Stimulated activated memory B cell treated with anti-CD40 and anti-IgM and Interleukin-4, amounts not matched to agents 10 μg/mL and 1 μg/mL and 100 μg/mL, for 72 hours (primary cell): ENCODE measurements at places on chromosomes 16 and 17.
A peak's percentile ranks its signal among the peaks of the same experiment; 100 is the strongest.

DNA sequence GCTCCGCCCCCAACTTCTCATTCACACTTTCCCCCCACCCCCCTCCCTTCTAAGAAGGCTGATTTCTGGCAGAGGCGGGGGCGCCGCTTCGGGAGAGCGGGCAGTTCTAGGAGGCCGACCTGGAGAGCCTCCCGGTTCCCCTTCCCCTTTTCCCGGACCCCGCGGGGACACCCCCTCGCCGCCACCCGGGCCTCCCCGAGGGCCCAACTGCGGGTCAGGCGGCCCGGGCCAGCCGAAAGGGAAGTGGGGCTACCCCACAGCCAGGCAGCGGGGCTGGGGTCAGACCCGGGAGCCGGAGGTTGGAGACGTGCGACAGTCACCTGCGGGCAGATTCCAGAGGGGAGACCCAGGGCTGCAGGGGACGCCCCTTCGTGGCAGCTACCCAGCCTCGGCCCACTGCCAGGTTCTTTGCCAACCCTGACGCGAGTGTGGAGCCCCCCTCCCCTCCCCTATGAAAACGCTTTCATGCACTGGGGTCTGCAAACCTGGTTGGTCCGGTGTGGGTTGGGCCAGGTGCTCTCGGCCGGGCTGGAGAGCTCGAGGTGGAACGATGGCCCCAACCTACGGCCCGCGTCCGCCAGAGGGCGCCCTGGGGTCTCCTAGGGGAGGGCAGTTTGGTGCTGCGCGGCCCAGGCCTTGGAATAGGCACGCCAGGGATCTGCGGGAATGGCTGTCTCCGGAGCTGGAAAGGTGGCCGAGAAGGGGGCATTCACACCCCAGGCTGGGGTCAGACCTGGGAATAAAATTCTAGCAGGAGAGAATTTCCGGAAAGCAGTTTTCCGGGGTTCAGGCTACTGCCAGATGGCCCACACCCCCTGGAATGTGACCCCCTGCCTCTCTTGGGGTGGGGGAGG lies 721 bp upstream of the SOCS3 start:
- ATAC-seq = peak; percentile 66

GRCh38 chr17:44501866-44502375 lies 1.3 kb downstream of the GPATCH8 start:
- no peak for ATAC-seq

DNA sequence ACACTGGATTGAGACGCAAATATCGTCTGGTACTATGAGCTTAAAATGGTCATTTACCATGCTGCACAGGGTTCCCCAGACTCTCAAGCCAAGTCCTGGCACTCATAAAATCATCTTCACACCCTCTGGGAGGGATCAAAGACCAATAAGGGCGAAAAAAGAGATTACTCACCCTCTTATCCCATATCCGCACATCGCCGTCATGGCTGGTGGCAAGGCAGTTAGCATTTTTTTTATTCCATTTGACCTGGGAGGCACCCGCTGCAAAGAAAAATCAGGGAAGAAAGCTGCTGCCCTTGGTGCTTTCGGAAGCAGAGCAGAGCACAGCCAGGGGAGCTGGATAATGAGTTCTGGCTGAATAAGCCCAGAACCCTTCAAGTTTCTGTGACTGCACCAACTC lies 42.4 kb downstream of the WDR59 start:
- no peak for ATAC-seq

GRCh38 chr17:65444049-65444448 lies 117.4 kb downstream of the AXIN2 start:
- ATAC-seq = no peak

DNA sequence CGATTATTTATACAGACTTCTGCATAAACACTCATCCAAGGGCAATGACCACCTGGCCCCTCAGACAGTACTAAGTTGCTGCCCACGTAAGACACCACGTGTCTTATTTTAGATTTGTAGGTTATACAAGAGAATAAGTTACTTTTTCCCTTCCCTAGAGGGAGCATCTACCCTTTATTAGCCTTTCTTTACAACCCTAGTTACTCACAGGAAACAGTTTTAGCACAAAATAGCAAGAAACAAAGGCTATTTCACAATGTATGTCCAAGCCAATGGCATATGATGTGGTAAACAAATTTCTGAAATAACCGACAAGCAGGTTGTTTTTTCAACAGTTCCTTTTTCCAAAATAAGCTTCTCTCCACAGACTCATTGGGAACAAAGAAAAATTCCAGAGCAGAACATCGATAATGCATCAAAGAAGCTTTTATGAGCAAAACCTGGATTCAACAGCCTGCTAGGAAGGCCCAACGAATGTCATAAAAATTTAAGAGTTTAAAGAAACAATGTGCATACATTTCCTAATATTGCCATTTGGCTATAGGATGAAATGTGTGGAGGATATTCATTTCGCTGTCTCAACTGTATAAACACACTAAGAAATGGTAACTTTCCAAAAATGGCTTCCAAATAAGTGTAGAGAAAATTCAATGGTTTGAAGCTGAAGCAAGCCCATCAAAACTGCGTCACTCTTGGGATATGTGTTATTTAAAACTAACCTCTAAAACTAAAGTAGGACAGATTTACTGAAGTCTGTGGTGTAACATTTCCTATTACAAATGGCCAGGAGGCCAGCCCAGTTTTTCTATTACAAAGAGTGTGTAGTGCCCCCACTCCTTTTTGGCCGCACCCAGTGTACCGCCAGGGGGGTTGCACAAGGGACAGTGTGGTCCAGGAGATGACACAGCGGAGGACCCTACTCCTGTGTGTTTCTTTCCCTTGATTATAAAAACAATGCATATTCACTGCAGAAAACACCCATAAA lies 50.4 kb upstream of the ERN1 start:
- ATAC-seq = no peak

- ATAC-seq = no peak
These were observed 4.1 kb downstream of the AOC3 start for GRCh38 chr17:42855048-42855596.

DNA sequence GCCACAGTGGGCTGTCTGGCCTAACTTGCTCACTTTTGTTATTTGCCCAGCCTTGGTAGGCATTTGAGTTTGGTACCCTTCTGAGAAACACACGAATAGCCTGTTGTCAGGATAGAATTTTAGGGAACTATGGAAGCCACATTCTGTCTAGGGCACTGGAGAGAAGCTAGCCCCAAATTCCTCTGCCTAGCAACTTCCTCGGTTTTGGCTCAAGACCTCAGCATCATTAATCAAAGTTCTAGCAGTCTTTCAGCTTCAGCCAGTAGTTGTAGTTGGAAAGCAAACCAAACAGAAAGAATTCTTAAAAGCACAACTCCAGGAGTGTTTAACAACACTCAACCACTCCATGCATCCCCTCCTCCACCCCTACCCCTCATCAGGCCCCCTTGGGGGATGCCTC lies 572.1 kb upstream of the PSMD7 start:
- no peak for ATAC-seq

DNA sequence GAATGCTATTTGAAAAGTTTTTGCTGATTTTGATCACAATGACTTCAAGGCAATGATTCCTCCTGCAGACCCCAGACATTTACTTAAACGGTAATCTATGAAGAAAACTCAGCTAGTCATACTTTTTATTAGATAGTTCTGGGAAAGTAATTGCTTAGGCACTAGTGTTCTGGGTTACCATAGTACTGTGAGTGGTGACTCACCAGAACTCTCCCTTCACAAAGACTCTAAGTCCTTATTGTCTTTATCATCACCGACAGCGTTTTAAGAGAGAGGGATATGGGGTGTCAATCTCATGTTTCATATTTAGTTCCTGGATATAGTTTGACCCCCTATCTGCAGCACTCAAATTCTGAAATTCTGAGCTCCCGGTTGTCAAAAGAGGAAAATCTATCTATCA lies 43.0 kb upstream of the CDH8 start:
- ATAC-seq = no peak

GRCh38 chr17:18006495-18007239 lies 32.3 kb downstream of the ATPAF2 start:
- ATAC-seq = no peak

DNA sequence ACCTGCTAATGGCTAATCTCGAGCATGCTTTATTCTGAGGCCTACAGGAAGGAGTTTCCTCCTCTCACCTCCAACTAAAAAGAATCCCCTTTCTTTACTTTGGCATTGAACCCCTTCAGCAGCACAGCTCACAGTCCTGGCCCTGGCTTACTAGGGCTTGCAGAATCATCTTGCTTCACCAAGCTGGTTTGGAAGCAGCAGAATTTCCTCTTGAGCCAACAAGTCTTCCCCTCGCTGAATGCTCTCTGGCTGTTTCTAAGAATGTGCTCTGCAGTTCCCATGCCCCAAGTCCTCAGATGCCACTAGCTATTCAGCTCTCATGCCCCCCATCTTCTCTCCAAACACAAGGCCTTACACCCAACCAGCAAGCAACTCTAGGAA lies 271.2 kb downstream of the NTN1 start:
- no peak for ATAC-seq

DNA sequence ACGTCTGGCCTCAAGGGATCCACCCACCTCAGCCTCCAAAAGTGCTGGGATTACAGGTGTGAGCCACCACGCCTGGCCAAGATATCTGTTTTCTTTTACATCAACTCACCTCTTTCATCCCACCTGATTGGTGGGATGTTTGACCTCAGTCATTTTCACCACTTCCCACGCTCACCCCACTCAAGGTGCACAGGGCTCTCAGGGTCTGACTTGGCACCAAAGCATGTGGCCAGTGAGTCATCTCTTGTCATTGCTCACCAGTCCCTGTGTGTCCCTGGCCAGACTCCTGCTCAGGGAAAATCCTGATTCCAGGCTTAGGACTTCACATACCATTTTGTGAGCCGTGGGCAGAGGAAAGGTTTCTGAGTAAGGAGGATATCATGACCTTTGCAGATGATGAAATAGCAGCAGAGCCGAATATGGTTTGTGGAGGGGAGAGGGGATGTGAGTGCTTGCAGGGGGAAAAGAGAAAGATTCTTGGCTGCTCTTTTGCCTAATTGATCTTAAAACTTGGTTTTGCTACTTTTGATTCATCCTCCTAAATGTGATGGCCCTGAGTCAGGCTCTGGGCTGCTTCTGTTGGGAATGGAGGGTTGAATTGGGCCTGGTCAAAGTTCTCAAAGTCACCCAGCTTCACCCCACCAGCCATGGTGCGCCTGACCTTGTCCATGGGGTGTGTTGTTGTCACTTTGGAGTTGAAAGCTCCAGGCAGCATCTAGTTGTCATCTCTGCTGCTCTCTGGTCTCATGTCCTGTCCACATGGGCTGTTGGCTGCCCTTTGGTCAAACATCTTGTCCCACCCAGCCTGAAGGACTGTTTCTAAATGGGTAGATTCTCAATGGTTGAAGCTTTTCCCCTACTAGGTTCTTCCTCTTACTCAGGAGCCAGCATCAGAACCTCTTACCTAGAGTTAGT lies 6.0 kb upstream of the KCNH6 start:
- ATAC-seq = no peak

DNA sequence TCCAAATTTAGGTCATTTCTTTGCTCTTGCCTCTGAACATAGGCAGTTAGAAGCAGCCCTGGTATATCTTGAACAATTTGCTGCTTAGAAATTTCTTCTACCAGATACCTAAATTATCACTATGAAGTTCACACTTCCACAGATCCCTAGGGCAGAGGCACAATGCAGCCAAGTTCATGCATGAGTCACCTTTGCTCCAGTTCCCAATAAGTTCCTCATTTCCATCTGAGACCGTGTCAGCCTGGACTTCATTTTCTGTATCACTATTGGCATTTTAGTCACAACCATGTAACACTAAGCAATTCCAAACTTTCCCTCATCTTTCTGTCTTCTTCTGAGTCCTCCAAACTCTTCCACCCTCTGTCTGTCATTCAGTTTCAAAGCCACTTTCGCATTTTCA lies 45.0 kb downstream of the KCNJ16 start:
- no peak for ATAC-seq

DNA sequence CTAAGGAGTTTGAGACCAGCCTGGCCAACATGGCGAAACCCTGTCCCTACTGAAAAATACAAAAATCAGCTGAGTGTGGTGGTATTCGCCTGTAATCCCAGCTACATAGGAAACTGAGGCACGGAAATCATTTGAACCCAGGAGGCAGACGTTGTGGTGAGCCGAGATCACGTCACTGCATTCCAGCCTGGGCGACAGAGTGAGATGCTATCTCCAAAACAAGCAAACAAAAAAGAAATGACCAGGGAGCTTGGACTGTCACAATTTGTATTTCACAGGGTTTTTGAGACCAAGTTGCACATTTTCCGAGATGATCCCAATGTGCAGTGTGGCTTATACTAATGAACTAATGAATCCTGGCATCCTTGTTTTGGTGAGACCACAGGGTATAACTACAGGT lies 156.5 kb downstream of the SLC39A11 start:
- ATAC-seq = no peak

- peak; percentile 51 for ATAC-seq
These were observed 122.4 kb upstream of the NUDT7 start for GRCh38 chr16:77599793-77600415.

DNA sequence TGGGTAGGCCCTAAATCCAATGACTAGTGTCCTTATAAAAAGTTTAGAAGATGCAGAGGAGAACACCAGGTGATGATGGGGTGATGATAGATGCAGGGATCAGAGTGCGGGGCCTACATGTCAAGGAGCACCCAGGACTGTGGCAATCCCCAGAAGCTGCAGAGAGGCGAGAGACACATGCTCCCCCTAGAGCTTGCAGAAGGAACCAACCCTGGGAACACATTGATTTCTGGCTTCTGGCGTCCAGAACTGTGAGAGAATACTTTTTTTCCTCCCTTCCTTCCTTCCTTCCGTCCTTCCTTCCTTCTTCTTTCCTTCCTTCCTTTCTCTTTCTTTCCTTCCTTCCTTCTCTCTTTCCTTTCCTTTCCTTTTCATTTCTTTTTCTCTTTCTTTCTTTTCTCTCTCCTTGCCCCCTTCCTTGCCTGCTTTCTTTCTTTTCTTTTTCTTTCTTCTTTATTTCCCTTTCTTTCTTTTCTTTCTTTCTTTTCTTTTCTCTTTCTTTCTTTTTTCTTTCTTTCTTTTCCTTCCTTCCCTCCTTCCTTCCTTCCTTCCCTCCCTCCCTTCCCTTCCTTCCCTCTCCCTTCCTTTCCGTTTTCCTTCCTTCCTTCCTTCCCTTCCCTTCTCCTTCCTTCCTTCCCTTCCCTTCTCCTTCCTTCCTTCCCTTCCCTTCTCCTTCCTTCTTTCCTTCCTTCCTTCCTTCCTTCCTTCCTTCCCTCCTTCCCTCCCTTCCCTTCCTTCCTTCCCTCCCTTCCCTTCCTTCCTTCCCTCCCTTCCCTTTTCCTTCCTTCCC lies 134.3 kb downstream of the HAPSTR1 start:
- ATAC-seq = no peak

GRCh38 chr17:10135539-10136257 lies 62.7 kb downstream of the GAS7 start:
- no peak for ATAC-seq

GRCh38 chr16:10015397-10015796 lies 166.8 kb downstream of the GRIN2A start:
- ATAC-seq = no peak
